ENCODE measurements at places on chromosomes 6 and 20.

GRCh38 chr20:25245461-25245860 is 2.4 kb upstream of the PYGB start:
- no peak for DNase-seq

- DNase-seq = no peak
These were observed 14.3 kb upstream of the RAB5IF start for GRCh38 chr20:36591281-36591680.

DNA sequence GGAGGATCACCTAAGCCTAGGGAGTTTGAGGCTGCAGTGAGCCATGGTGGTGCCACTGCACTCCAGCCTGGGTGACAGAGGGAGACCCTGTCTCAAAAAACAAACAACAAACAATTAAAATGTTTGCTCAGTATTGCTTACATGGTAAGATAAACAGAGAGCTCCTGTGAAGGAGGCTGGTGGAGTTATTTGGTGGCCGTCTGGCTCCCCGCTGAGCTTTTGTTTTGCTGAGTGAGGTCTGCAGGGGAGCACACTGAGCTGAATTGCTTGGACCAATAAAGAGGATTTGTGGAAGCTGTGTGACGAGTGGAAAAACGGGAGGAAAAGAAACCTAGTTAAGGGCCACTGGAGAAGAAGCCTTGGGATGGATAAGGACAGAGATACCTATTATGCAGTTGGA is 41.1 kb upstream of the BMP6 start:
- no peak for DNase-seq

DNA sequence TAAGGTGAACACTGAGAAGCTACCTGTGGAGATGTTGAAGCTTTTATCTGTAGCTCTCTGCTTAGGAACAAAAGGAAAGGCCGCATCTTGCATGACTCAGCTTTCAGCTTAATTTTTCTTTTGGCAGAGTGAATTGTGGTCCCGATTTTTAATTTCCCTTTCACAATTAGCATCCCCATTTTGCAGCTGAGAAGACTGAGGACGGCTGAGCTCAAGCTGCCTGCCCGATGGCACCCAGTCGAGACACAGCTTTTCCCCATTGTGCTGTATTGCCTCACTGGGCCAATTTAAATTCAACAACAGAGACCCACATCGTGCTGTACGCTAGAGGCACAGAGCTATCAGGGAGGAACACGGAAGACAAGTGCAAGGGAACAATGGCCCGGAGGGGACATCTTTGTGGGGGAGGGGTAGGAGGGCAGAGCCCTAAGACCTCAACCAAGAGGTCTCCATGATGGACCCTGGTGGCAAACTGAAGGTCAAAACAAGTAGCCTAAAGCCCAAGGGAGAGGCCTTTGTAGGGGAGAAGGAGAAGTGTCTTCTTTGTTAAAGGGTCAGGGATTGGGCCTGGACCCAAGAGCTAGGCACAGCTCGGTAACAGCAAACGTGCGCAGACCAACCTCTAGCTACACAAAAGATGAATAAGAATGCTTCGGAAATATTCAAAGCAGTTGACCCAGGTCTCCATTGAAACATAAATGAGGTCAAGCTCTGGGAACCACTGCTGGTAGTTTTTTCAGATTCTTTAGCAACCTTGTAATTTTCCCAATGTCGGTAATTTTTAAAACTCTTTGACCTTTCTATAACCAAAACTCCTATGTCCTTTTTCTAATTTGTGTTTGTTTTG is 13.3 kb upstream of the QKI start:
- DNase-seq = no peak

GRCh38 chr20:6311841-6312655 is 189.2 kb upstream of the FERMT1 start:
- DNase-seq = no peak

DNA sequence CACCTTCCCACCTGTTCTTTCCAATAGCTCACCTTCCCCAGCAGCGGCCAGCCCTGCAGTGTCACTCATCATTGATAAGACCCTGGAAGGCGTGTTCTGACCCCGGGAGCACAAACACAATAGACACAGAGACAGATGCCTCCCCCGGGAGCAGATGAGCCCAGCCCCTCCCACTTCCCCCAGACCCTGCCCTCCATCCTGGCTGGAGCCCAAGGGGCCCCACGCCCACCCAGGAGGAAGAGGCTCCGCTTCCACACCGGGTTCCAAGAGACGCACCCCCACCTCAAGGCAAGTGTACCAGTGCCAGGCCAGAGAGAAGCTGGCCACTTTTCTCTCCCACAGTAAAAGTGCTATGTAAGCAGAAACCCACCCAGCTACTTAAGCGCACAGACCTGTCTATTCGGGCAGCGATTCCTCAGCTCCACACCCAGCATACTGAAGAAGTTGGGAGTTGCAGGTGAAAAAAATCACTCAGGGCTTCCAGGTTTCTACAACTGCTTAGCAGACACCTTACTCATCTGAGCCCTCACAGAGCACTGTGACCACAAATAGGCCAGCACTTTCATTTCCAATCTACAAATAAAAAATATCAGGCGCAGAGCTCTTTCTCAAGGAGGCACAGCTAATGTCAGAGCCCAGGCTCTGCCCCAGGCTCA is 93.4 kb upstream of the NXT1 start:
- no peak for DNase-seq

DNA sequence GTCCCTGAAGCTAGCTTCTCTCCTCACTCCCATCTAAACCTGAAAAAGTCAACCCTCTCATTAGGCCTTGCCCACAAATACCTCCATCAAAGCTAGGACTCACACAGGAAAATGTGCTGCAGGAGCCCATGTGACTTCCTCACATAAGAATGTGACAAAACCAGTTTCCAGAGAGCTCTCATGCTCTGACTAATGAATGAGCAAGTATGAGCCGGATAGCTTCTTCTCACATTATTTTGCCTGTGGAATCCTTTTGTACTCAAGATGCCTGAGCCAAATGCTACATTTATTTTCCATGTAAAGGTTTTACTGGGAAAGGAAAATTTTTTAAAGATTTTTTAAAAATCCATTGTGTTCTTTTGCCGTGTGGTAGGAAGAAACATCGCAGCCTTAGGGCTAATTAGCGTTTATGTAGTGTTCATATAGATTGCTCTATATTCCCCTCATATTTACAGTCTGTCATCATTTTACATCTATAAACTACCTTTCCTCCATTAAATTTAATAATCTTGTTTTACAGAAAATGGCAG is 68.6 kb upstream of the CCN6 start:
- no peak for DNase-seq

DNA sequence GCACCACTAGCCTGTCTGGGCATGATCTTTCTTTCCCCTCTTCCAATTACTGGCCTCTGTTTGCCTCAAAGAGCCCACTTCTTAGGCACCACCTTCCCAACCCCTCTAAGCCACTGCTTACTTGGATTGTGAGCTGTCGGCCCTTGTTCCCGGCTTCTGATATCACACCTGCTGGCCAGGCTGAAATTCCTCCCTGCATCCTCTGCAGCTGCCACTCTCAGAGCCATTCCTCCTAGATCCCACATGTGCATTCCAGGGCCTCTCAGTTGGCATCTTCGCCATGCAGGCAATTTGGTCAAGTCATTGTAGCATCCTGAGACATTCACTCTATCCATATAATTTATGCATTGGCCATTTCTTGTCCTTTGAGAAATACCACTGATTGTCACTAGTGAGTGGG is 135.9 kb downstream of the OLIG3 start:
- DNase-seq = no peak

GRCh38 chr6:119124079-119124824 is 45.8 kb upstream of the FAM184A start:
- DNase-seq = no peak

- DNase-seq = no peak
These were observed 83.5 kb downstream of the TTLL2 start for GRCh38 chr6:167408235-167408869.

GRCh38 chr6:54072635-54073313 is 38.5 kb upstream of the MLIP start:
- DNase-seq = no peak

DNA sequence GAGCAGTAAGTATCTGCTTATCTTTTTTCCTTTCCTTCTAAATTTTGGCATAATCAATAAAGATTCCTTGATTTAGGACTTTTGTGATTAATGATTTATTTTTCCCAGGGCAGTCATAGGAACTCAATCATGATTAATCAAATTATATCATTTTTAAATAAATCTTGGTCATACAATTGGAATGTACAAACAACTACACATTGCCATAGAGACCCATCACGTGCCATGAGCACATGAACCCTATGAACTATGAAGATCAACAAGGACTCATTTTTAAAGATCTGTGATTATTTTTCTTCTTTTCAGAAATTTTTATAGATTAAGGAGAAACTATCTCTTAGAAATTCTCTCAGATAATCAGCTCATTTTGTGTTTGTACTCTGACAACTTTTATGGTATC is 622.4 kb downstream of the BCKDHB start:
- no peak for DNase-seq

GRCh38 chr6:126945150-126945685 is 173.3 kb upstream of the RSPO3 start:
- no peak for DNase-seq

DNA sequence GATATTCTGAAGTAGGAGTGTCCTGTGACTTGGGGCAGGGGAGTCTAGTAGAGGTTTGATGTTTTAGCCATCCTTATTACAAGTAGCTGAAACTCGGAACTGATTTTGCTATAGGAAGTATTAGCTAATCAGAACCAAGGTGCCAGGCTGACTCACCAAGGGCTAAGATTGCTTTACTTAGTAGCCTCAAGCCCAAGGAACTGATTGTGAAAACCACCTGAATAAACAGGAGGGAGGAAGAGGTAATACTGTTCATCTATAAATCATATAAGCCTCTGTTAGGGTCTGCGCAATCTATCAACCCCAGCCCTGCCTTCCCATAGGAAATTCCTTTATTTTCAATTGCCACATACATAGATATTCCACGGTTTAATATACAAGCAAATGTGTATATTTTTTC is 54.4 kb downstream of the GNAS start:
- no peak for DNase-seq
